NCI-H2081 (cell line): ENCODE measurements at places on chromosomes 16 and 17.
A peak's percentile ranks its signal among the peaks of the same experiment; 100 is the strongest.

- no peak for DNase-seq
These were observed 78.8 kb upstream of the DOC2B start for GRCh38 chr17:260031-260791.

DNA sequence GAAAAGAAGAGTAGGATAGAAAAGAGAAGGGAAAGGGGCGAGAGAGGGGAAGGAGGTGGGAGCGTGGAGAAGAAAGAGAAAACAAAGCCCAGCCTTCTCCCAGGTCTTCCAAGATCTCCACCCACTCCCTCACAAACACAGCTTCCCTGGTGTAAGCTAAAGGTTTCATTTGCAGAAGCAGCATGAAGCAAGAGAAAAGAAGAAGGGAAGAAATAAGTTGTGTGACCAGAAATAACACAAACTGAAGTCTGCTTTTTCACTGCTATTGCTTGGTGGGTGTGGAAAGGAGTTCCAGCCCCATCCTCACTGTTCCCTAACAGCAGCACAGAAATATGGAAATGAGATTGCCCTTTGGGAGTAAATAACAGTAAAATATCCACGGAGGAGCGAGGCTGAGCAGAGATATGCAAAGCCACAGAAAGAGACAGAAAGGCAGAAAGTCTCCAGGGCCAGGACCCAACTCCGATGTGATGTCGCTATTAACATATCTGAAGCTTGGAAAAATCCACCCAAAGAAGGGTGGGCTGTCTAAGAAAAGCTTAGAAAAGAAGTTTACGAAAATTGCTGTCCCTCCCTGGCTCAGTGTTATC is 10.3 kb upstream of the GAS7 start:
- DNase-seq = no peak

DNA sequence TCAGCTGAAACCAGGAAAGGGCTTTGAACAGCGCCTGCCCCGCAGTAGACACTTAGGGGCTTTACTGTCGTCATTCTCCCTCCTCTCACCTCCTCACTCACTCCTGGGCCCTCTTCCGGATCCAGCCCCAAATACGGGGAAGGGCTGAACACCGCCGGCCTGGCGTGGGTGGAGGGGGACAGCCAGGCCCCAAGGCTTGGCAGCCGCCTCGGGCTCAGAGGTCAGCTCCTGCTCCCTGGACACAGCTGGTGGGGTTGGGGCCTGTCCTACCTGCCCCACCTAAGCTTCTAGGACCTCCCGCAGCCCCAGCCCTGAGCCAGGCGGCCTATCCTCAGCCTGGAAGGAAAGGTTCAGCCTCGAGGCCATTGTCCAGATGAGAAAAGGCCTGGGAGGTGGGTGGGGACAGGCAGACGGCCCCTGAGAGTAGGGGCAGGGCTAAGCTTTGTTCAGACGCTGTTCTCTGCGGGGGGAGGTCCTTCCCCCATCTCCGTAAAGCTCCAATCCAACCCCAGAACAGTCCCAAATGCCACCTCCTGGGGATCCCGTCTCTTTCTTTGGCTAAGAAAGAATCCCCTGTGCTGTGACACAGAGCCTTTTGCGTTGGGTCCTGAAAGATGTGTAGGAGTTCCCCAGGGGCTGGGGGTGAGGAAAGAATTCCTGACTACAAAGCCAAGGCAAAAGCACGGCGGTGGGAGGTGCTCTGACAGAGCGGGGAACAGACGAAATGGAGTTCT is 881 bp upstream of the LLGL1 start:
- DNase-seq = no peak

DNA sequence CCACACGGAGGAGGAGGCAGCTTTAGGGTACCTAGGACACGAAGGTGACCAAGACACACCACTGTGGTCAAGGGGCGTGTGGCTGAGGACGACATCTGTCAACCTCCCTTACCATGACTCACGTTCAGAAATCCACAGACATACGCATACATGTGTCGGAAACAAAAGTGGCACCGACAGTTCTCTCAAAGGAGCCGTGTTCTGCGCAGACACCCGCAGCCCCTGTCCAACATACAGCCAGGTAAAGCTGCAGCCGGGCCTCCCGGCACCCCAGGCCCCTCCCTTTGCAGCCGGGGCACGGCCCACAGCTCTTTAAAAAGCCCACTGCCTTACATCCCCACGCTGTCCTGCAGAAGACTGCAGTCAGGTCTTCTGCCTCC is 40.5 kb upstream of the KLHDC4 start:
- no peak for DNase-seq

DNA sequence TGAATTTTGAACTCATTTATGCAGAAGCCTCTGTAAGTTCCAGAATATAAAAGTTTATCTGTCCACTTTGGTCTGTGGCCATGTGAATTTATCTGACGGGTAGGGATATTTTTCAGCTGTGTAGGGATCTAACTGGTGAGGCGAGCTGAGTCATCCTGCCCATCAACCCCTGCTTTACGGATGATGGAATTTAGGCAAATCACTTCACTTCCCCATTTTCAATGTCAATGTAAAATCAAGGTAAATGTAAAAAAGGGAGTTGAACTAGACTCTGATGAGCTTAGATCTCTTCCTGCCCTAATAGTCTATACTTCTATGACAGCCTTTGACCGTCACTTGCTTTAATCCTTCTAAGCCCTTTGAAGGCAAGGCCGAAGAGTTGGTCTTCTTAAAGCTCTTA is 2.6 kb downstream of the SLC16A6 start:
- DNase-seq = no peak

- DNase-seq = no peak
These were observed 22.9 kb downstream of the BANP start for GRCh38 chr16:87974178-87974577.

DNA sequence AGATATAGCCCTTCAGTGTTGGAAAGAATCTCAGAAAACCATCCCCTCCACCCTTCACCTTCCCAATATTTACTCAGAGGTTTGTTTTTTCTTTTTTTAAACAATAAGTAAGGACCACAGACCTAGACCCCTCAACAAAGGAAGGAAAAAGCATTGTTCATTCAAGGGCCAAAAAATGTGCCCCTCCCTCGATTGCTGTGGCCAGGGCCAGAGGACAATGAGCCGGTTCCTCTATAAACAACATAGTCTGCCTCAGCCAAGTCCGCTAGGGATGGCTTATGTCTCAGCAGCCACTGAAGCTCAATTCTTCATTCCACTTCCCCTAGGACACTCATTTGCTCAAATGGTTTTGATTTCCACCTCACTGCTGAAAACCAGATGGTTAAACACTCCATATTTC is 24.0 kb downstream of the TRIM16 start:
- DNase-seq = no peak

DNA sequence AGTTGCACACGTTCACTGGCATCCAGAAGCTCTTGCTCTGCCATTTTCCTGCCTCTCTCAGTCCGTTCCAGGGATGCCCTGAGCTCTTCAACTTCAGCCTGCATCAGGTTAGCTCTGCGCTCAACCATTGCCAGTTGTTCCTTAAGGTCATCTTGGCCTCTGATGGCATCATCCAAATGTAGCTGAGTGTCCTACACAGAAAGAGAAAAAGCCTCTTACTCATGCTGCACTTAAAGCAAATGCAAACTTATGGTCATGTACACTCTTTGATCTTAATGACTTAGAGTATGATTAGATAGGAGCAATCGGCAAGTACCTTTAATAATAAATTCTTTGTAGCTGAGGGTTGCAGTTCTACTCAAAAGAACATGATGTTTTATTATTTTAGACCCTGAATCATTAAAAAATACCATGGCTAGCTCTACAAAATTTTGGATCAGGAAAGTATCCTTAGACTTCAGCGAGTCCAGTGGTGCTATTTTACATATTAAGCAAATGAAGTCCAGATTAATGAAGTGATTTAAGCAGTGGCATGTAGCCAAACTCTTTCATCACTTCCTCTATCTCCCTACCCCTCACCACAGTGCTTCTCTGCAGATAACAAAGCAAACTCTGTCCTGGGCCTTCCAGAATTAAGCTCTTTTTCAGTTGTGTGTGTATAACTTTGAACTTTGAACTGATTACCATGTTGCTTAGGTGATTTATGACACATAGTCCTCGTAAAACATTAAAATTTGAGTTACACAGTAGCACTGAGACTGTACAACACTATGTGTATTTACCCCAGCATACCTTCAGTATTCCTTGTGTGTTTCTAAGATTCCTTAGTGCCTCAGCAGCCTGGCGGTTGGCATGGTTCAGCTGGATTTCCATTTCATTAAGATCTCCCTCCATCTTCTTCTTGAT is 22.1 kb downstream of the MYH4 start:
- DNase-seq = no peak

DNA sequence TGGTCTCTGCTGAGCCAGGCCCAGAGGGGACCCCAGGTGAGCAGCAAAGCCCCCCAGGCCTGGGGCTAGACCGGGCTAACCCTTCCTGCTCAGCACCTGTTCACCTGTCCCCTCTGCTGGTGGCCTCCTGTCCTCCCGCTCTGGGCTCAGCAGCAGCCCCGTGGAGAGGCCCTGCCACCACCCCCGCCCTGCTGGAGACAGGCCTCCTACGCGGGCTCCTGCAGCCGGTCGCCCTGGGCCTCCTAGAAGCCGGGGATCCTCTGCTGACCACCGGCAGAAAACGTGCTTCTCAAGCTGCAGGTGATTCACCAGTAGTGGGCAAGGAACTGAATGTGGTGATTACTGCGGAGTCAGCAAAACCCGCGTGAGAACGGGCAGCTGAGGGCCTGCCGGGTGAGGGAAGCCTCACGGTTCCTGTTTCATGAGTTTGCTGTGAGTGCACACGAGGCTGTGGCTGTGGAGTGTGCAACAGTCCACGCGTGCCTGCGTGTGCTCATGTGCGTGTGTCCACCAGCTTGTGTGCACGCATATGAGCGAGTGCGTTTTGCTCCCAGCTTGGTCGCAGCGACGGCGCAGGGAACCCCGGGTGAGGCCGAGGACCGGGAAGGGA is 792 bp downstream of the SECTM1 start:
- DNase-seq = no peak

- no peak for DNase-seq
These were observed 27.1 kb upstream of the MYLK3 start for GRCh38 chr16:46775214-46775613.

DNA sequence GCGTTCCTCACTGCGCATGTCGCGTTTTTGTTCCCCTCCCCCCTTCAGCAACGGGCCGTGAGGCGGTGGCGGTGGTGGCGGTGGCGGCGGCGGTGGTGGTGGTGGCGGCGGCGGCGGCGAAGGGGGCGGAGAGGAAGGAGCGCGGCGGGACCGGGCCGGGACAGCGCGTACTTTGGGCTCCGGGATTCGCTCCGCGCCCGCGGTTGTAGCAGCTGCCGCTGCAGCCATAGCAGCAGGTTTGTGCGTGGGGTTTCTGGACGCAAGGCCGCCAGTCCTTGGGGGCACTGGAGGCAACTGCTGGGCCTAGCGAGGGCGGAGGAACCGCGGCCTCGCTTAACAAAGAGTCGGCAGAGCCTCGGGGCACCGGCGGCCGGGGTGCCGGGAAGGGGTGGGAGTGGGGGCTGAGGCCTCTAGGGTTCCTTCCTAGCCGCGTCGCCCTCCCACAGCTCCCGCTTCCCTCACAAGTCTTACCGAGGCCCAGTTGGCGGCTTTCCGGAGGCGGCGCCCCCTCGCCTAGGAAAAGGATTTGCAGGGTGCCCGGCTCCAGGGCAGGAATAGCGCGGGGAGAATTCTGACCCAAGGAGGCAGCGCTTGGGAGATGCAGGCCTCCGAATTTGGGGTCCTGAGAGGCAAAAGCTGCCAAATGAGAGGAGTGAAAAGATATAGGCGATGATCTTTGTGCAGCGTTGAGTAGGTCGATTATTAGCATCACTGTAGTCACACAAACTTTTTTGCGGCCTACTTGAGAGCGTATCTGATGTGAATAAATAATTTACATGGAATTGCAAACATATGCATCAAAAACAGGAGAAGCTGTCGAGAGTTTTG is at the start of gene DDX42:
Gene DDX42 (plus strand): TSS at position 30 of the 828 bp plus-strand sequence. CDS start 12,880 bp downstream, outside the sequence.
- peak; percentile 63 for DNase-seq

GRCh38 chr17:76371656-76372628 is 12.5 kb upstream of the SPHK1 start:
- no peak for DNase-seq

DNA sequence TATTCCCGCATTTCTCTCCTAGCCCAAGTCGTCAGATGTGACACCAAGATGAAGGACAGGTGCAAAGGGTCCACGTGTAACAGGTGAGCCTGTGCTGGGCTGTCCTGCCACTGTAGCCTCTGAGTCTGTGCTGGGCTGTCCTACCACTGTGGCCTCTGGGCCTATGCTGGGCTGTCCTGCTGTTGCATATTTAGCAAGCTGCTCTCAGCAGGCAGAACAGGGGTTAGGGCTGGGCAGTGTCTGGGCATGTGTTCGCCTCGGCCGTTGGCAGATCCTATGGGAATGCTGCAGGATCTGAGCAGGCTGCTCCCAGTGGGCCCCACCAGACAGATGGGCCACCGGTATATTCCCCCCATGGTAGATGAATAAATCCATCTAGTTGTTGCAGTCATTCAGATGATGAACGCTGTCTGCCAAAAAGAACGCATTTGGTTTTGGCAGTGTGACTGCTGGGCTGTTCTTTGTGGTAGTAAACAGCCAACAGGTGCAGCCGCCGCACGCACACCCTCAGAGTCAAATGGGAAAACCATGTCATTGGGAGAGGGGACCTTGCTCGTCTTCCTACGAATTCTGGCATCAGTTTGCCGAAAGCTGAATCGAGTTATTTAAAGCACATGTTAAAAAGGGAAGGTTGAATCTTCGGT is 49.2 kb downstream of the CRISPLD2 start:
- DNase-seq = no peak

DNA sequence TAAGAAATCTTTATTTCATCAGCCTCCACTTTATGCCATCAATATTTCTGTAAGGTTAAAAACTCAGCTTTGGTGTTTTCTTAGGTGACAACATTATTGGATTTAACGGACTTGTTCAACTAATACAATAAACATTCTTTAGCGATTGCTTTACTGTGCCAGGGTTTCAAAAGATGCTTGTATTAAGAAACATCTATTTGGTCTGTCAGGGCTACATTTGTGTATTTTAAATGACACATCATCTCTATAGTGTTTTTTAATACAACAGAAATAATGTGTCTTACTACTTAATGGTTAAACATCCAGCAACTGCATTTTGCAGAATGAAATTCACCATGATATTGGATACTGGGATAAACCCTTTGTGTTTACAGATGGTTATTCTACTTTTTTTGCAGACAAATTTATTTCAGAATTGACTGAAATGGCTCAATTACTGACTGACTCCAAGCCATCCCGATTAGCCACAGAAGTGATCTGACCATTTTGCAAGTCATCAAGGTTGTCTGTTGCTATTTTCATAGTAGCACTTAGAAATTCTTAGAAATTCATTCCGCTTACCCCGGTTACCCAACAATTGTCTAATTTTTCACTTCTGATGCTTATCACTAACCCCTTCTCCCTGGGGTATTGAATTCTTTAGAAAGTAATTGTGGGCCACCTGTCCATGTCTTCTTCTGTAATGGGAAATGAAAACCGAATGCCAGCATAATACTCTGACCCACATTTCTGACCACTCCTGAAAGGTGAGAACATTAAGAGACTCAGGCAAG is 63.7 kb downstream of the HS3ST3A1 start:
- no peak for DNase-seq

GRCh38 chr16:88023366-88023765 is 72.1 kb downstream of the BANP start:
- no peak for DNase-seq
